Cortex of kidney (tissue), 1 donor: ENCODE measurements at places on chromosomes 6 and 20.
A peak's percentile ranks its signal among the peaks of the same experiment; 100 is the strongest.

GRCh38 chr20:34262488-34263288 is 21.5 kb downstream of the ASIP start:
- no peak for DNase-seq

- peak; percentile 64 for DNase-seq
Measured at GRCh38 chr6:159761873-159762680, at the start of gene ACAT2. TSS of gene ACAT2 (plus strand) at chr6:159762045. CDS start at chr6:159762088, 43 bp downstream.

GRCh38 chr20:39124064-39124463 is 161.9 kb downstream of the DHX35 start:
- DNase-seq: no peak

DNA sequence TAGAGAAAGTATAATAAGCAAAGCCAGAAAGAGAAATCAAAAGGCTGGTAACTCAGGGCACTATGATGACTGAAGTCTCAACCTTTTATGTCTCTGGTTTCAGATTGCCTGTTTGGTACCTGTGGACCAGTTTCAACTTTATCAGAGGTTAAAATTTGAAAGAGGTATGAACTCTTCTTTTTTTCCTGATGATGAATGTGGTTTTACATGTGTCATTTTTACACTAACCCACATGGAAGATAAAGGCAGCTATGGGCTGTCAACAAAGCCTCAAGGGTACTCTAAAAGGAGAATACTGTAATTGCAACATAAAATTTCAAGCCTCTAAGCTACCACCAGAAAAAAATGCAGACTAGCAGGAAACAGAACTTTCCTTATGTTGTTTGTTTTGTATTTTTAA is 52.4 kb downstream of the RNF144B start:
- DNase-seq: no peak

GRCh38 chr6:89252907-89253306 is 35.7 kb upstream of the GABRR1 start:
- no peak for DNase-seq

DNA sequence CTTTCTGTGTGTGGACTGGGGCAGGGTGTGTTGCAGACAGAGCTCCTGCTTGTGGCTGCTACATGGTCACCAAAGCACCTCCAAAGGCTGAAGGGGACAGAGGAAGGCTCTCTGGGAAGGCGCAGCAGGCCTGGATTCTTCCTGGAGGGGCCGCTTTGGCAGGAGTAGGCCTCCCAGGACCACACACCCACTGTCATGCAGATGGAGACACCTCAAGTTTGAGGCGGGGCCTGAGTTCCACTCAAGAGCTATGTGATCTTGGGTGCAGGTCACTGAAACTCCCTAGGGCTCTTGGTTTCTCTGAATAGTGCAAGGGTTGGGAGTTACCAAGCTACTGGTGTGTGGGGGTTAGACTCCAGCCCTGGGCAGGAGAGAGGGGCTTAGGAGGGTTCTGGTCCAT is 27.9 kb downstream of the EFCAB8 start:
- no peak for DNase-seq

GRCh38 chr6:51398064-51398705 is 579.5 kb downstream of the TFAP2B start:
- DNase-seq: no peak

- no peak for DNase-seq
Measured at GRCh38 chr20:63471717-63471980, 806 bp downstream of the KCNQ2 start.

DNA sequence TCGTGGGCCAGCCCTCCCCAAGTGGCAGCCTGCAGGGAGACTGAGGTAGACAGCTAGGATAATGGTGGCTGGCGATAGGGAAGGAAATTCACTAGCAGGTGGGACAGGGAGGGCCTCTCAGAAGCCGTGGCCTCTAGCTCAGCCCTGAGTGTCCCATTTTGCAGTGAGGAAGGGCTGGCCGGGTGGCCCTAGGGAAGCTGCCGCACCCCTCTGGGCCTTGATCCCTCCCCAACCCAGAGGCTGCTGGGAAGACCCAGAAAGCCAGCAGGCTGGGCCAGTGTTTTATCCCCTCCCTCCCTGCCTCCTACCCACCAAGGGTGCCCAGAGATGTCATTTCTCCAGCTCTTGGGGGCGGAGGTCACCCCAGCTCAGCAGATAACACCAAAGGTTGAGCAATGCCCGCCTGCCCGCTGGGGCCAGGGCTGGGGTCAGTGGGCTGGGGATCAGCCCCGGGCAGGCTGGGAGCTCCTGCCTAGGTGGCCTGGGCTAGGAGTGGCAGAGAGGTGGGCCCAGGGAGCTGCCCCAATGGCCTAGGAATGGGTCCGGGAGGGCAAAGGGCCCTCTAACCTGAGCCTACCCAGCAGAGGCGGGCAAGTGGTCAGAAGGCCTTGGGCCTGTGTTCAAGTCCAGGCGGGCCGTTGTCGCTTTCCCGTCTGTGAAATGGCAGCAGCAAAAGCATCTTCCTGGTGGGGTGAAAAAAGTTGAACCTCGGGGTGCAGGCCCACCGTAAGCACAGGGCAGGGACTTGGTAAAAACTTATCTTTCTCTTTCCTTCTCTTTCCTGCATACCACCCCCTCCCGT is 1.6 kb upstream of the CEBPB start:
- no peak for DNase-seq

DNA sequence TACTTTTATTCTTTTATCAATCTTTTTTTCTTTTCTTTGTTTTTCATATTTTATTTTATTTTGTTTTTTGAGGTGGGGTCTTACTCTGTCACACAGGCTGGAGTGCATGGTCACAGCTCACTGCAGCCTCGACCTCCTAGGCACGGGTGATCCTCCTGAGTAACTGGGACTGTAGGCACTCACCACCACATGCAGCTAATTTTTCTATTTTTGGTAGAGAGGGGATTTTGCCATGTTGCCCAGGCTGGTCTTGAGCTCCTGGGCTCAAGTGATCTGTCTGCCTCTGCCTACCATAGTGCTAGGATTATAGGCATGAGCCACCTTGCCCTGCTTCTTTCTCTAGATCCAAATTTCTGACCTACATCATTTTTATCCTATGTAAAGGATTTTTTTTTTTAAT is 153.2 kb downstream of the CDKAL1 start:
- no peak for DNase-seq

DNA sequence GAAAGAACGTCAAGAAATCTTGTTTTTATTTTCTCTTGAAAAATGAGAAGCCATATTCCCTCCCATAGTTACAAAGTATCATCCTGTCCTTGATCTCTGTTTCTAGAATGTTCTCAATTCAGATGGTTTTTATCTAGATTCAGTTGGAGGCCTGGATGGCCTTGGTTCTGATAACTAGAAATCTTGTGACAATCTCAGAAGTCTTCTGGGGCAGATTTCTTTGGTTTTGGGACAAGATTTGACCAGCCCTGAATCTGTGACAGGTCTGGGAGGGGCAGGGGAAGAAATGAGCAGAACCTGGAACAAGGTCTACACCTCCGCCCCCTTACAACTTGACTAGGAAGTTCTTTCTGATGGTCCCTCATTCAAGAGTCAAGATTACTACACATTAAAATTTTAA is 41.4 kb upstream of the AKIRIN2 start:
- DNase-seq: no peak

DNA sequence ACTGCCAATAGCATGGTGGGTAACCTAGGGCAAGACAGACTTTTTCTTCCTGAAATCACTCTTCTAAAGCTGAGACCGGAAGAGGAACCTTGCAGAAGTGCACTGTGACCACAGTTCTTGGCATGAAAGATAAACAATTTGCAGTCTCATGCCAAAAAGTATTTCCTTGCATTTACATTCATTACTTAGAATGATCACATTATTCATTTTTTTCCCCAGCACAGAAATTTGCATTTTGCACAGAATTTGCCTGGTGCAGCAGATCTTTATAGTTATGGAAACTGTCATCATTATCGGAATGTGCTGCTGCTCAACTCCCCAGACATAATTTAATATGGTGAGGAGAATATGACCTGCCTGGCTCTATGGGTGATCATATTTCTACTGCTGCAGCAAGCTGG is 42.2 kb upstream of the EDN3 start:
- no peak for DNase-seq

- no peak for DNase-seq
Measured at GRCh38 chr6:44868335-44868668, 459.8 kb upstream of the RUNX2 start.

GRCh38 chr20:41030061-41030460 is 1.4 kb downstream of the TOP1 start:
- DNase-seq: no peak

GRCh38 chr6:53119772-53120409 is 28.8 kb downstream of the GCM1 start:
- no peak for DNase-seq

DNA sequence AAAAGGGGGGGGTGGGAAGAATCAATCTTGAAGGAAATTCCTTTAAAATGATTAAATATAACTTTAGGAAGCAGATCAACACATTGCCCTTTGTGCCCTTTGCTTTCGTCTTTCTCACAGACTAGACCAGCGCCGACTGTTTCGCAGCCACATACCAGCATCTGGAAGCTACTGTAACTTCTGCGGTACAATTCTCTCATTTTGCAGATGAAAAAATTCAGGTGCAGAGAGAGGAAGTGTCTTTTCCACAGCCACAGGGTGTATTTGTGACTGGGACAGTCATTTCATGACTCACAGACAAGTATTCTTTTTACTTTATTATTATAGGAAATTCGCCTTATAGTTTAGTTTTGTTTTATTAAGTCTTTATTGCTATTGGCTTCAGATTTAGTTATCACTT is 84.2 kb downstream of the UST start:
- no peak for DNase-seq

- no peak for DNase-seq
Measured at GRCh38 chr6:106520711-106521401, 108.4 kb downstream of the RTN4IP1 start.

- DNase-seq: no peak
Measured at GRCh38 chr6:13370623-13371022, 42.3 kb upstream of the TBC1D7 start.

DNA sequence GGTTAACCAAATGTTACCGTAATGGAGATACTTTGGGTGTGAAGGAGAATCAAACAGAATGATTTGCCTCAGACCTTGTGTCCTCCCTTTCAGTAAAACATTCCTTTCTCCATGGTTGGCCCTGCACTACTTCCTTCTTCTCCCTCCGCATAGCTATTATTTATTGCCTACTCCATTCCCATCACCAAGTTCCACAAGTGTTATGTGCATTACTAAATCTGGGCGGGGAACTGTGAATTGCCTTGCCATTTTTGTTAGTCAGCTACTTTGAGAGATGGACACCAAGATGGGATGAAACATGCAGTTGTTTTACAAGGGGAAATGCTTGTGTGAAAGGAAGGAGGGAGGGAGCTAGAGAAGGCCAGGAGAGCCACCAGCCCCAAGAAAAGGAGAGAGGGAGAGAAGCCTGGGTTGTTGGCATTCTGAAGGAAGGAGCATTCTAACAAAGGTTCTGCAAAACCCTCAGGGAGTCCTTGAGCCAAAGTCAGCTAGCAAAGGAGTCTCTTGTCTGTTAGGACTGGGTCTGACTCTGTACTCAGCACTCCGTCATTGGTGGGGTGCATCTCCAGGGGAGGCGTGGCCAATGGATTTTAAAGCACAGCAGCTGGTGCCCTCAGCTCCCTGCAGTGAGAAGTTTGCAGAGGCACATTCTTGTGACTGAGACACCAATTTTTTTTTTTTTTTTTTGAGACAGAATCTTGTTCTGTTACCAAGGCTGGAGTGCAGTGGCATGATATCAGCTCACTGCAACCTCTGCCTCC is 83.6 kb upstream of the CHD6 start:
- DNase-seq: no peak

DNA sequence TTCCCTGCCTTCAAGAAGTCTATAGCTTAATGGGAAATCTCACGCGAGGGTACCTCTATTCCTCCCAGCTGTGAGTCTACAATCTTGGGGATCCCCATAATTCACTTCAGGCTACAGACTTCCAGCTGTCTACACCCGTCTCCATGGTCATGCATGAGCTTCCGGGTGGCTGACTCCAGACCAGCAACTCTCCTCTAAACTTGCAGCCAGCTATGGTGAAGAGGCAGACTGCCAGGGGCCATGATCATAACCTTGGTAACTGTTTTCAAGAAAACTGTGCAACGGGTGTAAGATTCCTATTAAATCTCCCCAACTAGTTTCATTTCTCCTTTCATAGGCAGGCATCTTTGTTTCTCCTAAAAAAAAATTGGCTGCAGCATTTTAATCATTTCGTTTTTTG is 534.4 kb upstream of the CHD6 start:
- no peak for DNase-seq

GRCh38 chr6:1267790-1268762 is 43.8 kb upstream of the FOXQ1 start:
- DNase-seq: no peak

GRCh38 chr20:8963330-8963729 is 105.6 kb upstream of the PLCB4 start:
- DNase-seq: no peak

DNA sequence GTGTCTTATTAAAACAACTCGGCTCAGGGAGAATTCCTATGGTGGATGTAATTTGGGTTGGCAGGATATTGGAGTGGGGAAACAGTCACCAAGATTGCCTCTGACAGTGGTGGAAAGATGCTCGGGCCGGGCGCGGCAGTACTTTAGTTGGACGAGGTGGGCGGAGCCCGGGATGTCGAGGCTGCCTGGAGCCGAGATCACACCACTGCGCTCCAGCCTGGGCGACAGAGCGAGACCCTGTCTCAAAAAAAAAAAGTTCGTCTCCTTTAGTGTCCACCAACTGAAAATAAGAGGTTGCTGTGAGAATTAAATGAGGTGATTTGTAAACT is 621 bp downstream of the NOL7 start:
- no peak for DNase-seq

GRCh38 chr6:138485586-138486248 is 13.6 kb downstream of the NHSL1 start:
- DNase-seq: no peak

- DNase-seq: no peak
Measured at GRCh38 chr6:40485300-40485699, 101.9 kb downstream of the LRFN2 start.

GRCh38 chr6:25833136-25833535 is 1.3 kb upstream of the SLC17A1 start:
- no peak for DNase-seq

DNA sequence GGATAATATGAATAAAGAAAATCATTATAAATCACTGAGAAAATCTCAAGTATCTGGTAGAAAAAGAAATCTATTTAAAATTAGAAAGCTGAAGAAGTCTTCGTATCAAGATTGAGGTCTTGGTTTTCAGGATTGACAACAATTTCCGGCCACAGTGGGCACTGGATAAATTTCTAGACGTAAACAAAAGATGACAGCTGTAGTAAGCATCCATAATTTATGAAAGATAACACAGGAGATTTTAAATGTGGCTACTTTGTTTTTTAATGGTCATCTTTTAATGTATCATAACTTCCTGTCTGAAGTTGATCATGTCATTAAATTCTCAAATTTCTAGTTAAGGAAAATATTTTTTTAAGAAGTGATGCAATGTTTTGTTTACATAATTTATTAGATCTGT is 444.2 kb downstream of the HTR1B start:
- no peak for DNase-seq
